K562 (cell line): ENCODE measurements at places on chromosomes 12 and 14.

- peak; percentile 66 for DNase-seq
Observed at GRCh38 chr14:33812601-33813000, 138.3 kb downstream of the EGLN3 start.

GRCh38 chr12:108191086-108191485, 62.0 kb downstream of the WSCD2 start:
- no peak for DNase-seq

GRCh38 chr14:68274725-68275124, 455.1 kb downstream of the RAD51B start:
- DNase-seq, result no peak

GRCh38 chr12:128033473-128033872, 233.5 kb upstream of the TMEM132C start:
- DNase-seq, result no peak

- DNase-seq, result no peak
Observed at GRCh38 chr12:56162468-56163290, 4.5 kb downstream of the MYL6 start.

DNA sequence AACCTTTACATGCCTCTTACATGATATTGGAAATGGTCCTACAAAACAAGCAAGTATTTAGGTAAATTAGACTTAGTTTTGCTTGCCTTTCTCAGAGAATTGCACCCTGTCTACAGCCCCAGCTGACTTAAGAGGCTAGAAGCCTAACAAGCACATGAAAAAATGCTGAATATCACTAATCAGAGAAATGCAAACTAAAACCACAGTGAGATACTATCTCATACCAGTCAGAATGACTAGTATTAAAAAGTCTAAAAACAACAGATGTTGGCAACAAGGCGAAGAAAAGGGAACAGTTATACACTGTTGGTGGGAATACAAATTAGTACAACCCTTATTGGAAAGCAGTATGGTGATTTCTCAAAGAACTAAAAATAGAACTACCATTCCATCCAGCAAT, 103.8 kb downstream of the EGLN3 start:
- DNase-seq, result no peak

GRCh38 chr12:6867413-6868210, at the start of gene TPI1:
TSS of gene TPI1 (plus strand) at chr12:6867531. CDS start at chr12:6867567, 36 bp downstream.
- DNase-seq, result peak; percentile 78

GRCh38 chr14:73153272-73153671, 17.0 kb downstream of the PSEN1 start:
- no peak for DNase-seq

DNA sequence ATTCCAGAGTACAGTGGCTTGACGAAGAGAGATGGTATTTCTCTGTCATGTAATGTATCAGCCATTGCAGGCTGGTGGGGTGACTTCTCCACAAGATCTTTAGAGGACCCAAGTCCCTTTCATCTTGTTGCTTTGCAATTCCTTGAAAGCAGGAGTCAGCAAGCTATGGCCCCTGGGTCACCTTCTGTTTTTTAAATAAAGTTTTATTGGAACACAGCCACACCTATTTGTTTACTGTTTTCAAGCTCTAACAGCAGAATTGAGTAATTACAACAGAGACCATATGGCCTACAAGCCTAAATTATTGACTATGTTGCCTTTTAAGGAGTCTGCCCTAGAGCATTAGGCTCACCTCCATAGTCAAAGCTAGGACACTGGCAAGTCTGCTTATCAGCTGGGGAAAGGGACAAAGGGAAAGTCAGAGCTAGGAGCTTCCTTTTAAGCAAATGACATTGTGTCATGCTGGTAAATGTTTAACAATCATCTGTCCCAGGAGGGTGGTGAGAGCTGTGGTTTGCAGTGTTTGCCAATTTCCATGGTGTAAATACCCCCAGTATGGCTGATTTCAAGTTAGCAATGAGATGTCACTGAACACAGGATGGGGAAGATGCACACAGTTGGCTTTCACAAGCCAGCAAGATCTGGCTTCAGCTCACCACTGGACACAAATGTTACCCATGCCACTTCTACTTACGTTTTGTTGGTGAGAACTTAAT, 87.7 kb upstream of the PWP1 start:
- DNase-seq, result no peak
